ENCODE measurements at places on chromosomes 7 and 10. TPM values are rescaled to one million over a fixed set of nuclear protein-coding genes. Genes with fewer than 3 reads are reported as not detected.
A peak's percentile ranks its signal among the peaks of the same experiment; 100 is the strongest.

The MLXIPL gene
- total RNA-seq: 2.0 TPM

DNA sequence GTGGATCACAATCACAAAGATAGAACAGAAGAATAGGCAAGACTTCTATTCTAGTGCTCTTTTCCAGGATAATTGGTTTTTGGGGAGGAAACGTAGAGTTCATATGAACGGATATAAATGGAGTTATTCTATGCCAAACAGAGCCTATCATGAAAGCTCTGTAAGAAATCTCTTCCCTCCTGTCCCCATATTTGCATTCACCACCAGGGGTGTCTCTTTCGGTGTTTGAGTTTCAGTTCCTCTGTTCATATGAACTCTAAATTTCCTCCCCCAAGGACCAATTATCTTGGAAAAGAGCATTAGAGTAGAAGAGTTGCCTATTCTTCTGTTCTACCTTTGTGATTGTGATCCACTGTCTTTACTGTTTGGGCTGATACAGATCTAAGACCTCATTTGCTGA, 48.3 kb upstream of the CDC14C start:
- DNase-seq: no peak

The APBB1IP gene
- 5.9 TPM for total RNA-seq

DNA sequence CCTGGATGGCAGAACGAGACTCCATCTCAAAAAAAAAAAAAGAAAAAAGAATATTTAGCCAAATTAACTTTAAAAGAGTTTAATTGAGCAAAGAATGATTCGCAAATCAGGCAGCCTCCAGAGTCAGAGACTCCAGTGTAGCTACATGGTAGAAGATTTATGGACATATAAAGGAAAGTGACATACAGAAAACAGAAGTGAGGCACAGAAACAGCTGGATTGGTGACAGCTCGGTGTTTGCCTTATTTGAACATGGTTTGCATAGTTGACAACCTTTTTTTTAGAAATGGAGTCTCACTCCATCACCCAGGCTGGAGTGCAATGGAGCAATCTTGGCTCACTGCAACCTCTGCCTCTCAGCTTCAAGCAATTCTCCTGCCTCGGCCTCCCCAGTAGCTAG, 35.2 kb upstream of the TNS3 start:
- no peak for DNase-seq

The HOXA5 gene
- 2.4 TPM for total RNA-seq

DNA sequence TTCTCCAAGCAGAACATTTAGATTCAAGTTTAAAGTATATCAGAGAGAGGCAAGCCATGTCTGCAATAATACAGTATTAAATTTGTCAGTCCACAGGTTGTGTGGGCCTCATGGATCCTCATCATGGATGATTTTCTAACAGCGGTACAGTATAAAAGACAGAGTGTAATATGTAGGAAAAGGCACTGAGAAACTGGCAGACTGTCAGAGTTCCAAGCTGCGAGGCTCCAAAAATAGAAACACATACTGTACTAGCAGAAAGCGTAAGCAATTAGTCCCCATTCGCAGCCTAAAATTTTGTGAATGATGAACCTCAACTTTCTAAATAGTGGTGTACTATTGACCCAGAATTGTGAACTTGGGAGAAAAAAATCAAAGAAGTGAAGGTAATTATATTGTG, 933.3 kb downstream of the XPNPEP1 start:
- no peak for DNase-seq

GRCh38 chr10:61170594-61170993, 226.6 kb upstream of the RHOBTB1 start:
- no peak for DNase-seq

The EVX1 gene
- not detected for total RNA-seq

DNA sequence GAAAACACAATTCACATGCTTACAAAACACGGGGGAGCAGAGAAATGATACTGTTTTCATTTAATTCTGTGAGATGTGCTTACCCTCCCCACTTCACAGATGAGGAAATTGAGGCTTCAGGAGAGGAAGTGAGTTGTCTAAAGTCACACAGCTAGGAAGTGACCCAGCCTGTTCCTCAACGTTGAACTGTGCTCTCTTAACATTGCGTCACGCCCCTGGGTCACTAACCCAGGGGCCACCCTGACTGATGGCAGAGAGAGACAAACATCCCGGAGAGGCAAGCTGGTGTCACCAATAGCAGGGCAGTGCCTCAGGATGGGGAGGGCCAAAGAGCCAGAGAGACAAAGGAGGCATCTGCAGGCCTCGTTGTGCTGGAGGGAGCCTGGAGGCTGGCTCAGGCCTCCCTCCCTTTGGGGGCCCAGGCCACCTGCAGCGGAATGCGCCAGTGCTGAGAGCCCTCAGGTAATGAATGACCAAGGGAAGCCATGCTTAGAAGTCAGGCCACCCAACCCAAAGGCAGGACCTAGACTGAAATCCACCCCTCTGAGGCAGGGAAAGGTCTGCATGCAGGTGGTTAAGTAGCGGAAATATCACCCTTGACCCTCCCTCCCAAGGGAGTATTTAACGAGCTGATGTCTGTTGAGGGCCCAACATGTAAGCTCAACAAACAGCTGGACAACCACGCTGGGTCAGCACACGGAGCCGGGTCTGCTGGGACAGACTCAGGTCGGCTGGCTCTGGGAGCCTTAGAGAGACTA, 81.3 kb downstream of the C10orf105 start:
- DNase-seq: no peak

- peak; percentile 76 for DNase-seq
These were observed 290.7 kb downstream of the KLF6 start for GRCh38 chr10:3494131-3494837.

The ZNF804B gene
- not detected for total RNA-seq

The OR6B1 gene
- total RNA-seq: not detected

DNA sequence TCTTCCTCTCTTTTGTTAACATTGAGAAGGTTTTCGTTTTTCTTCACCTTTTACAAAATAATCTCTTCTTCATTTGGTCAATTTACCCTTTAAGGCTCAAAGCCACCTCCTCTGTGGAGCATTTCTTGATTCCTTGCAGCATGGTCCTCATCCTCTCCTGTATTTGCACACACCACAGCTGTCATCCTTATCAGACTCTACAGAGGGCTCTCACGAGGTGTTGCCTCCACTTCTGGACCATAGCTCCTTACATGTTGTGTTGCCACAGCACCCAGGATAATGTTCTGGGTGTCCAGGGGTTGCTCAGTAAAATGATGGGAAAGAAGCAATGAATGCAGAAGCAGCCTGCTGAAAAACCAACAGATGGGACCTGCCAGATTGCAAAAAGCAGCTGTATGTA, 192.8 kb downstream of the SH2D4B start:
- no peak for DNase-seq

The PSAP gene
- 615 TPM for total RNA-seq

GRCh38 chr10:59125666-59126065, 50.8 kb upstream of the PHYHIPL start:
- no peak for DNase-seq

GRCh38 chr10:63265222-63265617, 132.1 kb downstream of the NRBF2 start:
- DNase-seq: peak; percentile 57

The MSMB gene
- total RNA-seq: not detected
